ENCODE measurements at places on chromosomes 1 and 21.

DNA sequence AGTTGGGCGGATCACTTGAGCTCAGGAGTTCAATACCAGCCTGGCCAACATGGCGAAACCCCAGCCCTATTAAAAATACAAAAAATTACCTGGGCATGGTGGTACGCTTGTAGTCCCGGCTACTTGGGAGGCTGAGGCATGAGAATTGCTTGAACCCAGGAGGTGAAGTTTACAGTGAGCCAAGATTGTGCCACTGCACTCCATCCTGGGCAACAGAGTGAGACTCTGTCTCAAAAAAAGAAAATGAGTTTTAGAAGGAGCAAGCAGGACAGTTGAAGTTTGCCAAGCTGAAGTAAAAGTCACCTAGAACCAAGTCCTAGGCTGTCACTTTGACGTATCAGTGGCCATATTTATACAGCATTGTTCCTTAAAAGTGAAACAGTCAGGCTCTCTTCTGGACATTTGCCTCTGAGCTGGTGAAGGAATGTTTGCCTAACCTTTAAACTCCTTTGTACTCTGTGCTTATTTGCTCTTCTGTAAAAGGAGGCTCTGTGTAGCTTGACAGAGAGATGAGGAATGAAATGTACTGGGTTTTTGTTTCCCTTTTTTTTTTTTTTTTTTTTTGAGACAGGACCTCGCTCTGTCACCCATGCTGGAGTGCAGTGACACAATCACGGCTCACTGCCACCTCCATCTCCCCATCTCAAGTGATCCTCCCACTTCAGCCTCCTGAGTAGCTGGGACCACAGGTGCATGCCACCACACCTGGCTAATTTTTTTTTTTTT, 2.8 kb downstream of the RAB4A start:
- no peak for DNase-seq

DNA sequence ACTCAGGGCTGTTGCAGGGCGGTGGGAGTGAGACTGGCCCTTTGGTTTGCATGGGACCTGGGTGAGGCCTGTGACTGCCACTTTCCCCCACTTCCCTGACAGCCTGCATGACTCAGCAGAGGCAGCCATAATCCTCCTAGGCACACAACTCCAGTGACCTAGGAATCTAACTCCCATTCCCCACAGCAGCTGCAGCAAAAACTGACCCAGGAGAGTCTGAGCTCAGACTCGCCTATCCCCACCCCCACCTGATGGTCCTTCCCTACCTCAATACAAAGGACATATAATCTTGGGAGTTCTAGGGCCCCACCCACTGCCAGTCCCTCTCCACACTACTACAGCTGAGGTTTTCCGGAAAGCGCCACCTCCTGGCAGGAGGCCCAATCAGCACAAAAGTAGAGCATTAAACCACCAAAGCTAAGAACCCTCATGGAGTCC, 26.7 kb downstream of the NDC1 start:
- peak; percentile 4 for DNase-seq

DNA sequence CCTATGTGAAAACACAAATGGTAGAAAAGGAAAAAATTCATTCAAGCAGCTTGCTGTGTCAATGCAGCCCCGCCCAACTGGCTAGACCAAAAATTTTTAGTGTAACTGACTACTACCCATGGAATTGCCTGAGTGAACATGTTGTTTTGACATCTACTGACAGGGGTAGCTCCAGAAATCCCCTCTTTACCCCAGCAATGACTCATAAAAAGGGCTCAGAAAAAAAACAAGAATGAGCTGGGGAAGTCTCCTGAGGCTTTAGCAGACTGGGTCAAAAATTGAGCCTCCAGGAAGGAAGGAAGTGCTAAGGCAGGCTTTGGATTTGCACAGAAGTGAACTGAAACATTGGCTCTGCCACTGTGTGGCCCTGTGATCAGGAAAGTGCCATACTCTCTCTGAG, 24.4 kb upstream of the FGGY start:
- DNase-seq = no peak

- DNase-seq = no peak
Measured at GRCh38 chr1:15848143-15848928, 829 bp downstream of the SPEN start.

- DNase-seq = peak; percentile 69
Measured at GRCh38 chr1:39657923-39658485, 13.9 kb downstream of the NT5C1A start.

DNA sequence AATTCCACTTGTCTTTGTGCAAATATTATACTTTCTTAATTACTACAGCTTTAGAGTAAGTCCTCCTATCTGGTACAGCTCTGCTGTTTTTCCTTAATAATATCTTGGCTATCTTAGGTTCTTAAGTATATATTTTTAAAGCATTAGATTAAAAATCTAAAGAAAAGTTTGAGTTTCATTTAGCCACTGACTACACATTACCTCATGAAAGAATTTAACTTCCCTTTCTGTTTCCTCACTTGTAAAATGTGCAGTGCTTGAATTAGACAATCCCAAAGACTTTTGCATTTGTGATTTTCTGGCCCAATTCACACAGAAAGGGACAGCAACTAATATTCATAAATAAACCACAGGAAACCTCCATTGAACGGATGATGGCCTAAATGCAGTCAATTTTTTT, 126.4 kb upstream of the SAMSN1 start:
- DNase-seq = no peak

Measured in SK-N-DZ (cell line).